Right lobe of liver (tissue), 6 donors: ENCODE measurements at places on chromosomes 6 and 20.
A peak's percentile ranks its signal among the peaks of the same experiment; 100 is the strongest.

DNA sequence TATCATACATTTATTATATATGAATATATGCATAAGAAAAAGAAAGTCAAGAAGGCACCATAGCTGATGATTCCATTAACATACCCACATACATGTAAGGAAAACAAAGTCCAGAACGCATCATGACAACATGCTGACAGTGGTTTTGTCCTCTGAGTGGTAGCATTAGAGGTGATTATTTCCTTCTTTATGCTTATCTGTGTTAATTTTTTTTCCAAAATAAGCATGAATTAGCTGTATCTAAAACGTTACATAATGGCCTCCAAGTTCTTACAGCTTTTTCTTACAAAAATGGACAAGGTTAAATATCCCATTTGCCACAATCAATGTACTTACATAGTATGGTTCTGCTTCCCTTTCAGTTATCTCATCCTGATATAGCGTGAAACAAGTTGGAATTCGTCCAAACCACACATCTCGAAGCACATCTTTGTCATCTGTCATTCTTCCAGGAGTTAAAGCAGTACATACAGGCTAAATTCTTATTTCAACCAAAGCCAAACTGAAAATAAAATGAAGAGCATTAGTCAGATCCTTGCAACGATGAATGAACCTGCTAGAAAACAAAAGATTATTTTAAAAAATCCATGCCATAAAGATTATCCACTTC, 9.7 kb downstream of the ATG5 start:
- DNase-seq = no peak
- H3K36me3 ChIP-seq = no peaks in the 10 kb centered on the region

- peak; percentile 65 for DNase-seq
- H3K27ac ChIP-seq = no peak overlapping the region
- no peaks in the 10 kb centered on the region for H3K4me1 ChIP-seq
- H3K27me3 ChIP-seq = no peaks in the 10 kb centered on the region
Observed at GRCh38 chr6:42104095-42104803, 38.2 kb downstream of the C6orf132 start.

GRCh38 chr20:23163562-23163961, 77.4 kb upstream of the CD93 start:
- H3K36me3 ChIP-seq = no peaks in the 10 kb centered on the region
- no peak overlapping the region for H3K4me3 ChIP-seq
- H3K4me1 ChIP-seq = no peaks in the 10 kb centered on the region
- DNase-seq = no peak
- no peak overlapping the region for H3K27ac ChIP-seq

DNA sequence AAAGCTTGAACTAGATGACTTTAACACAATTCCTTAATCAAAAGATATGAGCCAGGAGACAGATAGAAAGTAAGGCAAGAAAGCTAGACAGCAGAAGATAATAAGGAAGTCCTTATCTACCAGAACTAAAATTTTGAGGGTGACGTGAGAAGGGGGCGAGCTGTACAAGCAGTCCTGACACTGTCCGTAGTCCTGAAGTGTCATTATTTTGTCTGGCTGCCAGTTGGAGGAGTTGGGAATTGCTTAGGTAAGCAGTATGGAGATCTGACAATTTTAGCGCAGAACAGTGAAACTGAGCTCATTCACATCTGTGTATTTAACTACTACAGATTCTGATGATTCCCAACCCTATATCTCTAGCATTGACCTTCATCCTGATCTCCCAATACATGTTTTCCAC, 25.8 kb upstream of the CEP85L start:
- no peak overlapping the region for H3K27ac ChIP-seq
- H3K36me3 ChIP-seq = no peaks in the 10 kb centered on the region
- no peaks in the 10 kb centered on the region for H3K4me1 ChIP-seq
- no peak overlapping the region for H3K4me3 ChIP-seq
- H3K27me3 ChIP-seq = no peaks in the 10 kb centered on the region
- DNase-seq = no peak

GRCh38 chr6:107712665-107713551, 111.2 kb downstream of the SCML4 start:
- H3K4me1 ChIP-seq = no peaks in the 10 kb centered on the region
- no peak for DNase-seq
- H3K27me3 ChIP-seq = no peaks in the 10 kb centered on the region
- H3K4me3 ChIP-seq = no peak overlapping the region
- no peaks in the 10 kb centered on the region for H3K36me3 ChIP-seq

DNA sequence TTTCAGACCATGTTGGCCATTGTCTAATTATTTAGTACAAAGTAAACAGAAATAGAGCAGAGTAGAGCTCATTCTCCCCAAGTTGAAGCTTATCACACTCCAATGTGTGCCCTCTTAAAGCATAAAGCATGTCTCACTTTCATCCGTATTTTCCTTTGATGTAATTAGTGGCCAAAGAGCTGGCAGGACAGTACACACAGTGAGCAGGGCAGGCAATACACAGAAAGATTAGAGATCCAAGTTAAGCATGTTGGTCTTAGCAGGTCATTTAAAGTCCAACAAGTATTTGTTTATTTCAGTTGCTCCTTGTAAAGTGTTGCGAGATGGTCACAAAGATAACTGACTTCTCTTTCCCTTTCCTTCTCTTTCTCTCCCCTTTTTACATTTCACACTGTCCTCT, 47.2 kb downstream of the RFX6 start:
- peaks cover 6% of the 10 kb centered on the region for H3K4me1 ChIP-seq
- no peak for DNase-seq

DNA sequence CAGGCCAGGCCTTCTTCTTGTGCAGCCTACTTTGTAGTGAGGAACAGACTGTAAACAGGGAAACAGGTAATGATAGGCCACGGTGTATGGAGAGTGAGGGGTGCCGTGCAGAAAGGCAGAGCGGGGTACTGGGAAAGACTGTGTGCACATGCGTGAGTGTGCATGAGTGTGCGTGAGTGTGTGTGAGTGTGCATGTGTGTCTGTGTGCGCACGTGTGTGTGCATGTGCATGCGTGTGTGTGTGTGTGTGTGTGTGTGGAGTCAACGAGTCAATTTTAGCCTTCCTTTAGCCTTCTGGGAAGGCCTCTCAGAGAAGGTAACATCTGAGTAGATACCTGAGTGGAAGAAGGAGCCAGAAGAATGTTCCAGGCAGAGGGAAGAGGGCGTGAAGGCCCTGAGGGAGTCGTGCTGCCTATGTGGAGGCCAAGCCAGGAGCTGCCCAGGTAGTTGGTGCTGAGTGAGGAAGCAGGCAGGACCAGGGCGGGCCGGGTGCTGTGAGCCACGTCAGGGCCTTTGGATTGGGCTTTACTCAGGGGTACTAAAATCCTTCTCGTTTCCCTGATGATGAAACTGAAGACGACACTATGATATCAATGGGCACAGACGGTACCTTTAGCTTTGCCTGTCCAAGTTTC, 6.3 kb downstream of the APCDD1L start:
- DNase-seq = no peak
- H3K36me3 ChIP-seq = no peaks in the 10 kb centered on the region
- peaks cover 3% of the 10 kb centered on the region for H3K27me3 ChIP-seq
- no peak overlapping the region for H3K27ac ChIP-seq

DNA sequence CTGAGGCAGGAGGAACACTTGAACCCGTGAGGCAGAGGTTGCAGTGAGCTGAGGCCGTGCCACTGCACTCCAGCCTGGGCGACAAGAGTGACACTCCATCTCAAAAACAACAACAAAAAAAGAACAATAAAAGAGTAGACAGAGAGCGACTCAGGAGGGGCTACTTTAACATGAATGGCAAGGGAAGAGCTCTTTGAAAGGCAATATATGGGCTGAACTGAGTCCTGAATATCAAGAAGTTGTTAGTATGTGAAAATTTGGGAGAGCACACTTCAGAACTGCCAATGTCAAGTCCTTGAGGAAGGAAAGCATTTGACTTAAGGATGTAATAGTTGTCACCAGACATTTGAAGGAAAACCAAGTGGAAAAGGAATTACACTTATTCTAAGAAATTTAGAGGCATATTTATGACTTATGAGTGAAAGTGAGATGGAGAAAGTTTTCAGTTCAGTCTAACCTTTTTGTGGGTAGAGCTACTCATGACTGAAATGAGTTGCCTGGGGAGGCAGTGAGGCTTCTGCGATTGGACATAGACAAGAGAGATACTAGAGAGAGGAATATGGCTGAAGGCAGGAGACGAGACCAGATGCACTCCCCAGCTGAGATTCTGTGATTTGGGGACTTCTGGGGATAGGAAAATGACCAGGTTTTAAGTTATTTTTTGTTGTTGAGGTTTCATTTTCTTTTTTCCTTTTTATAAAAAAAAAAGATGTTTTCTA, 48.6 kb upstream of the SLC16A10 start:
- no peaks in the 10 kb centered on the region for H3K27me3 ChIP-seq
- DNase-seq = no peak
- H3K4me1 ChIP-seq = no peaks in the 10 kb centered on the region
- H3K36me3 ChIP-seq = no peaks in the 10 kb centered on the region

GRCh38 chr6:85676086-85676729, 33.5 kb upstream of the SYNCRIP start:
- H3K27ac ChIP-seq = peak overlapping the region; percentile 84
- DNase-seq = no peak
- peak overlapping the region; percentile 85 for H3K4me3 ChIP-seq
- H3K27me3 ChIP-seq = no peaks in the 10 kb centered on the region
- peaks cover 28% of the 10 kb centered on the region for H3K4me1 ChIP-seq

DNA sequence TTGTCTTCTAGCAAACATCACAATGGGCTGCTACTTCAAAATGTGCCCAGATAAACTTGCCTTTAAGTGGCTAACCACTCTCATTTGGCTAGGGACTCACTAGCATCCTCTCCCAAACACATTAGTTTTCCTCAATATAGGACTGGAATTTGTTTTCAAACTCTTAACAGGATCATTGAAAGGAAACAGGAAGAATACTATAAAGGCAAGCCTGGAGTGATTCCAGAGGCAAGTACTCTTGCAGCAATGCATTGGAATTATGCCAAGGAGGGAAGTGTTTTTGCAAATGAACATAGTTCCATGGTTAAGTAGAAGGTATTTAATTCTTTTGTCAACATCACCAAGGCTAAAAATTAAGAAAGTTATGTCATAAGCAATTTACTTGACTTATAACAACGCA, 12.2 kb downstream of the EPHA7 start:
- H3K36me3 ChIP-seq = no peaks in the 10 kb centered on the region
- no peak overlapping the region for H3K27ac ChIP-seq
- H3K4me1 ChIP-seq = no peaks in the 10 kb centered on the region
- H3K4me3 ChIP-seq = no peak overlapping the region
- no peaks in the 10 kb centered on the region for H3K27me3 ChIP-seq

GRCh38 chr6:7684076-7684475, 41.8 kb upstream of the BMP6 start:
- H3K36me3 ChIP-seq = no peaks in the 10 kb centered on the region
- no peak overlapping the region for H3K4me3 ChIP-seq
- no peak overlapping the region for H3K27ac ChIP-seq

GRCh38 chr6:14506656-14507246, 389.2 kb downstream of the CD83 start:
- DNase-seq = no peak
- H3K27me3 ChIP-seq = no peaks in the 10 kb centered on the region
- no peak overlapping the region for H3K27ac ChIP-seq

DNA sequence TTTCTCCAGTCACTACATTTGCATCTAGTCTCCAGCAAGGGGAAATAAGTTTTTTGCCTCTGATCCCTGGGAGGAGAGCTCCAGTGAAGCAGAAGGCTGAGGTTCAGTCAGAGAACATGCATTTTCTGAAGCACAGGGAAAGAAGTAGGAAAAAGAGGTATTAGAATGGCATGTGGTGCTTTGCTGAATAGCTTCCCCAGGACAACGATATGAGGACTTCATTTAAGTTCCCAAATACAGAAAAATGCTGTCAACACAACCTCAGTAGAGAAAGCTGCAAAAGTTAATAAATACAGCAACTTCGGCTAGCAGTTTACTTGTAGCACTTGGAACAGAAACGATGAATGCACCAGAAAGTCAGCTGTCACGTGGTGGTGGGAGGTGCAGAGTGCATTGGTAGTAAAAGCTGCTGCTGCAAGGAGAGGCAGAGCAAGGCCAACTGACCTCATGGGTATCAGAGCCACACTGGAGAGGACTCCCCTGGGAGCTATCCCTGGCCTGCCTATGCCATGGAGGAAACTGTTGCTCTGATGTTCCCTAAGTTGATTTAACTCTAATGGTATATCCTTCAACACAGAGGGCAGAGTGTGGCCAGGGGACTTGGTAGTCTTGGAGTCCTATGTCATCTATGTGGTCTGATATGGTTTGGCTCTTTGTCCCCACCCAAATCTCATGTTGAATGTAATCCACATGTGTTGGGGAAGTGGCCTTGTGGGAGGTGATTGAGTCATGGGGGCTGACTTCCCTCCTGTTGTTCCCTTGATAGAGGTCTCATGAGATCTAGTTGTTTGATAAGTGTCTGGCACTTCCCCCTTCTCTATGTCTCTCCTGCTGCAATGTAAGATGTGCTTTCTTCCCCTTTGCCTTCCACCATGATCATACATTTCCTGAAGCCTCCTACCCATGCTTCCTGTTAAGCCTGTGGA, 85.9 kb downstream of the ADTRP start:
- no peak overlapping the region for H3K27ac ChIP-seq
- no peaks in the 10 kb centered on the region for H3K27me3 ChIP-seq
- no peaks in the 10 kb centered on the region for H3K36me3 ChIP-seq
- no peak for DNase-seq
- H3K4me1 ChIP-seq = no peaks in the 10 kb centered on the region

DNA sequence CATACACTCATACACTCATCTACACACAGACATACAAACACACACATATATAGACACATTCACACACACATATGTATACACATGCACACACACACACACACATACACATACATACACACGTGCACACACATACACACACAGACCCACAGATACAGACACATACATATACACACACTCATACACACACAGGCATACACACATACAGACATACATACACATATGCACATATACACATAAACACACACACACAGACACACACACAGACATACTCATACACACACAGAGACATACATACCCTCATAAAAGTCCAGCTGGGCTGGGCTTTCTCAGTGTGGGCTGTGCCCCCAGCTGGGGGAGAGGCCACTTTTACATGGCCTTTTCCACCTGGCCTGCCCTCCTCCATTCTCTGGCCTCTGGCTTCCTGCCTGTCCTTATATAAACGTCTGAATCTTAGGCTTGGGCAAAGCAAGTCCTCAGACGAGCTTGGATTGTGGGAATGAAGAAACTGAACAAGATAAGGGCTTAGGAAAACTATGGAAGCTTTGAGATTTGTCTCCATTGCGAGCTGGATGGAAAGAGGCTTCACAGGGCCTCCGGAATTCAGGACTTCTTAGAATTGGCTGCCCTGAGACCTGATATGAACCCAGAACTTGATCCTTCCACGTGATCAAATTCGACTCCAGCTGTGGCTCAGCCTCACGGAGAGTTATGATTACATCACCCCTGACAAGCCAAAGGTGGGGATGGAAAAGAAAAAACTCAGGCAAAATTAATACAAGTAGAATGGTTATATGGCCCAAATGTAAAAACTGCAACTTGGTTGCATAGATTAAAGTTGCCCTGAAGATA, 22.5 kb upstream of the CST3 start:
- H3K27ac ChIP-seq = no peak overlapping the region
- no peak for DNase-seq
- no peaks in the 10 kb centered on the region for H3K27me3 ChIP-seq
- no peak overlapping the region for H3K4me3 ChIP-seq
